CD4-positive, alpha-beta T cell treated with Interferon gamma for 1 hour (primary cell): ENCODE measurements at places on chromosomes 11 and 22.

GRCh38 chr11:44789496-44789895, 62.7 kb downstream of the TSPAN18 start:
- DNase-seq: no peak

DNA sequence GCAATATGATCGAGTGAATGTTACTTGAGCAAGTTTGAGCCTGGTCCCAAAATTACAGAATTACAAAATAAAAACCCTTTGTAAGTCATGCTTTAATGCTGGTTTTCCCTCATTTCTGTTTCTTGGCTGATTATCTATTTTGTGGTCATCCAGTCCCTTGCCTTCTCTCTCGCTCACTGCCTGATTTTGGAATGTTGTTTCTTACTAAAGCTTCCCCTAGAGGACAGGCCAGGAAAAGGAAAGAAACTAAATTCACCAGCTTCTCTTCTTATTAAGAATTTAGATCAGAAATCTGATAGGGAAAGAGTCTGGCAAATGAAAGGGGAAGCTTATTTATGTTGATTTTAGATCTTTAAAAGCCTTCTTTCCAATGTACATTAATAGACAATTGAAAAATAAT, 16.6 kb upstream of the BDNF start:
- DNase-seq: no peak

DNA sequence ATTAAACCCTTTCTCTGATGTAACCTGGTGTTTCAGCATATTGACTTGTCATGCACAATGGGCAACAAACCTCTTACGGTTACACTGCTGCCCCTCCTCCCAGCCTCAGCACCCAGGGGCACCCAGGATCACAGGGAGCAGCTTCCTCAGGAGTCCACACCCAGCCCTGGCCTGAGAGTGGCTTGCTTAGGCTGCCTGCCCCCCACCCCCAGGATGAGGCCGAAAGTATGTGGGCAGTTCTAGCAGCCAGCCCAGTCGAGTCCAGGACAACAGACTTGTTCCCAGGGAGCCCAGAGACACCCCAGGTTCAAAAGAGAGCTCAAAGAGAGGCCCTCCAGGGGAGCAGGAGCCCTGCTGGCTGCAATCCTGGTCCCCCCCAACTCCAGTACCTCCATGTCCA, 108.1 kb upstream of the THY1 start:
- DNase-seq: no peak

- DNase-seq: no peak
Observed at GRCh38 chr11:18890615-18891014, 48.6 kb downstream of the MRGPRX1 start.

- no peak for DNase-seq
Observed at GRCh38 chr11:102396708-102397563, 49.9 kb downstream of the BIRC2 start.

DNA sequence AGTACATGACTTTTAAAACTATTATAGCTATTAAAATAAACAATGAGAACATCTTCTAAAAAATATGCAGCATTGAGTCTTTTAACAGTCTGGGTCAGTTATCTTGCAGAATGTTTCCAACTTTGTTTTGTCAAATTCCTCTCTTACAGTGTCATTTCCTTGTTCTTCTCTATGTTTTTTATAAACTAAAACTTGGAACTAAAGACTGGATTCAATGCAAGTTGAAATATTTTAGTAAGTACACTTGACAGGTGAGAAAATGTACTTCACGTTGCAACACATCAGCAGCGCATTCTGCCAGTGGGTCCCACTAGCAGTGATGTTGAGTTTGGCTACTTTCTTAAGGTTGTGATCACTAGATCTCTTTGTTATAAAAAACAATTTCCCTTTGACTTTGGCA, 1407.6 kb upstream of the RAG2 start:
- DNase-seq: no peak

DNA sequence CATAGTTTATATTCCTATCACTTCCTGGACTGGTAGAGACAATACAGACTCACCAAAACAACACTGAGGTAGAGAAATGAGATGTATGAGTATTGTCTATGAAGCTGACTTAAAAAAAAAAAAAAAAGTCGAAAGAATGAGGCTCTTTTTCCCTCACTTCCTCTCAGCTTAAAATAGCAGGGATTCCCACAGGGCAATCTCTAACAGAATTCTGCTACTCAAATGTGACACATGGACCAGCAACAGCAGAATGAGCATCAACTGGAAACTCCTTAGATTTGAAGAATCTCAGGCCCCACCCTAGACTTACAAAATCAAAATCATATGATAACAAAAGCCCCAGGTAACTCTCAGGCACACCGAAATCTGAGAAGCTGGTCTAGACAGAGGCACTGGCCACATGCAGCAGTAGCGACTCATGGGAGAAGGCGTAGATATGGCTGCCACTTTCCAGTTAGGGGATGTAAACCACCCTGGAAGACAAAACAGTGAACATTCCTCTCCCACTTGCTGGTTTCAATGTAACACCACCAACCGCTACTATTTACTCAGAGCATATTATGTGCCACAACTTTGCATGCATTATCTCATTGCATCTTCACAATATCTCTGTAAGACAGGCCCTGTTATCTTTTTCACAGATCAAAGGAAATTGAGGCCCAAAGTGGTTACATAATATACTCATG, 128.0 kb downstream of the RBFOX2 start:
- DNase-seq: no peak

- DNase-seq: no peak
Observed at GRCh38 chr22:21698430-21699329, 32.9 kb downstream of the PPIL2 start.
